ENCODE measurements at places on chromosomes 1 and 21. TPM values are rescaled to one million over a fixed set of nuclear protein-coding genes. Genes with fewer than 3 reads are reported as not detected.

PRDM2 gene
- total RNA-seq, result 18.0 TPM

CLDN17 gene
- not detected for total RNA-seq

KRTAP21-2 gene
- not detected for total RNA-seq

ERICH3 gene
- total RNA-seq, result not detected

TSPAN2 gene
- 1.0 TPM for total RNA-seq

Measured in cardiac ventricle fibroblast (primary cell).